ENCODE measurements at places on chromosomes 7 and 10.
A peak's percentile ranks its signal among the peaks of the same experiment; 100 is the strongest.

- no peak for DNase-seq
These were observed 91.9 kb downstream of the ZNF783 start for GRCh38 chr7:149353739-149354504.

- DNase-seq, result no peak
These were observed 120.3 kb downstream of the ANLN start for GRCh38 chr7:36509962-36510361.

- no peak for DNase-seq
These were observed 124.9 kb downstream of the SND1 start for GRCh38 chr7:127776776-127777386.

DNA sequence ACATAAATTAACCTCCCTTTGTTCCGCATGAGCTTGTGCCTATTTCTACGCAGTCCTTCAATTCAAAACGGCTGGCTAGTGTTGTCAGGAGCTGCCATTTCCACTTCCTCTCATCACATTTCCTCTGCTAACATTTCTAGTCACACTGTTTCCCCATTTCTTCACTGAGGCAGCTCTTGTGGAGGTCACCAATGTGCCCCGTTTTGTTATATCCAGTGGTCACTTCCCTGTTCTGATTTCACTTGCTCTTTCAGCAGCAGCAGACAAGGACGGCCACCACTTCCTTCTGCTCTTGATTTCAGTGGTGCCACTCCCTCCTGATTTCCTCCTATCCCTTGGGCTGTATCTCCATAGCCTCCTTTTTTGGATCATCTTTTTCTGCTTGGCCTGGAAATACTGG lies 64.8 kb upstream of the SEC61G start:
- peak; percentile 51 for DNase-seq

GRCh38 chr10:62308101-62308500 lies 39.5 kb upstream of the RTKN2 start:
- no peak for DNase-seq

DNA sequence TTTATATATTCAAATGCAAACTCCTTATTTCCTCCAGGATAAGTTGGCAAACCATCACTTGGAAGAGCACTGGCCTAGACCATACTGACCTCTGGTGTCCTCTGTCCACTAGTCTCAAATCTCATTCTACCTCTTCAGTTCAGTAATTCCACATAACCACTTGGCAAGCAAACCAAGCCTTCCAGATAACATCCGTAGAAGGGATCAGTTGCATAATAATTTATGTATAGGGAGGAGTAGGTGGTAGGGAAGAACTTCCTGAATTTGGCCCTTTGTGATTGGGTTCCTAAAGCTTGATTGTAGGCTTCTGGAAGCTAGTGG lies 55.0 kb downstream of the WAC start:
- DNase-seq, result no peak

GRCh38 chr10:129224065-129224464 lies 243.0 kb upstream of the MGMT start:
- no peak for DNase-seq

GRCh38 chr7:151507806-151508205 lies 11.9 kb downstream of the RHEB start:
- no peak for DNase-seq

- no peak for DNase-seq
These were observed 32.7 kb upstream of the NRCAM start for GRCh38 chr7:108488768-108489538.

DNA sequence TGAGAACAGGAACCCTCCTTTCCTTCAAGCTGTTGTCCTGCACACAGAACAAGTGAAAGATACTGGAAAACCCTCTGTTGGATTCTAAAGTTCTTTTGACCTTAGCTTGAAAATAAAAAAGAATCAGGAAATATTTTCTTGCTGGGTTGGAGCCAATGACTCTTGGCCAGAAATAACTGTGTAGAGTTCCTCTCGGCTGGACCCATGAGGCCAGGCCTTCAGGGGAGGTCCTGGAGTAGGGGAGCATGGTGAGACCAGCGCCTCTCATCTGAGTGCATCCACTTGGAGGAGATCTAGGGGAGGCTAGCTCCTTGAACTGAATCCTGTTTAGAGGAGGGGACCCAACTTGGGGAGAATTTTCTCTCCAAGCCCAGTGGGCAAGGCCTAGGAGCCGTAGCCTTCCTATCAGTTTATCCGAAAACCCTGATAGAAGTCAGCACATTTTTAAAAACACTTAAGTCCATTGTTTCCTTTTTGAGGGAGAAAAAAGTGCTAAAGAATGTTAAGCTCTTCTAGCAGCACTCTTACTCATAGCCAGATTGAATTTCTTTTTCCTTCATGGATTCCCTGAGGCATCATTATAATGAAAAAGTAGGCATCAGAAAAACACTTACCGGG lies 635.7 kb upstream of the ANKRD30A start:
- DNase-seq, result no peak

DNA sequence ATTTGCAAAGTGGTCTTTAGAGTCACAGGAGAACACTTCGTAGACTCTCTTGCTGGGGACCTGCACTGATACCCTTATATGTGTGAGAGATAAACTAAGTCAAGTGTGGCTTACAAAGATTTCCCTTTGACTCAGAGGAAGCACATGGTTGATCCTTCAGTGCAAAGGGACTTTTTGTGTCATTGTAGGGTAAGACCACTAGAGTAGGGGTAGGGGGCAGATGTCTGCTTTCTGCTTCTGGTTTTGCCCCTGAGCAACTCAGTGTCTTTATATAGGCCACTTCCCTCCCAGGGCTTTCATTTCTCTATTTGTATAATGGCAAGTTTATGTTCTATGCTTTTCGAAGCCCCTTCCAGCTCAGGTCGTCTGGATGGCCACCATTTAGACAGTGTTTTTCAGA lies 281.7 kb downstream of the SORCS3 start:
- DNase-seq, result no peak

DNA sequence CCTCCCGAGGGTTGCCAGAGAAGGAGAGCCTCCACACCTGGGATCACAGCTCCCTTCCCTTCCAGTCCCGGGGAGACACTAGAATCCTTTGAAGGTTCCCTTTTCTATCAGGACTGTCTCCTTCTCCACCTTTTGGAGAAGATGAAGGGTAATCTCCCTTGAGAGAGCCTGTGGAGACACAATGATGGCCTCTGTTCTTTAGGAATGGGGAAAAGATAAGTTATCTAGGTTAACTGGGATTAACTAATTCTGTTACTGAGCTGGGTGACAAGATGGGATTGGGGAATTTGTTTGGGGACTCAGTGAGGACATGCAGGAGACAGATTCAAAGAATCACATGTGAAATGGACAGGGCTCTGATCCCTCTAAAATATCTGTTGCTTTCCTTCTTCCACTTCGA lies 181.1 kb upstream of the BMPER start:
- no peak for DNase-seq

GRCh38 chr7:138756591-138757242 lies 41.1 kb upstream of the TMEM213 start:
- DNase-seq, result no peak

DNA sequence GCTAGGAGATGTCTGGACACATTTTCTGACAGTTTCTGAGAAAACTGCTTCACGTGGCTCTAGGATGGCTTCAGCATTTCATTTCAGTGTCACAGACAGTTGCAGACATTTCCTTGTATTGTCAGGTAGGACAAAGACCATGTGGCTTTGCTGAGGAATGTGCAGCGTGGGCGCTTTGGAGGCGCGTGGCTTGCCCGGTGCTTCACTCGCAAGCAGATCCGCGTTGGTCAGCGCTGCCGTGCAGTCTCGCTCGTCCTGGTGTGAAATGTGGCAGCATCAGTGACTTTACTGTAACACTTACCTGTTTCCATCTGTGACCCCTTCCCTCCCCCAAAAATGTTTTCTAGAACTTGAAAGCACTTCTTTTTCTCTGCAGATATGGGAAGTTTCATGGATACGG lies 340.5 kb downstream of the SDK1 start:
- no peak for DNase-seq

- no peak for DNase-seq
These were observed 45.0 kb downstream of the DENND2A start for GRCh38 chr7:140595468-140596092.

DNA sequence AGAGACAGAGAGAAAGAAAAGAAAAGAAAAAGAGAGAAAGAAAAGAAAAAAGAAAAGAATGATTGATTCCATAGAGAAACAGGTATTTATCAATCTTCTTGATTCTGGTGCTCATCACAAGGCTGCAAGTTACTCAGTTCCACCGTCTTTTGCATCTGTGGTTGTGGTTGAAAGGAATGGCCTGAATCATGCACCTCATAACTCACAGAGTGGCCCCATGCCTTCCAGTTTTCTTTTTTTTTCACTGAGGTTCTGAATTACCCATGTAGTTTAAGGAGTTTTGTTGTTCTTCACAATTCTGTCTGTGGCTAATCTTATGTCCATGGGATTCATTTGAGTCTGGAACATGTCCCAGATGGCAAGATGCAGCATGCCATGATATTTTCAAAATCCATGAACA lies 156.0 kb downstream of the ZNF33B start:
- DNase-seq, result no peak

DNA sequence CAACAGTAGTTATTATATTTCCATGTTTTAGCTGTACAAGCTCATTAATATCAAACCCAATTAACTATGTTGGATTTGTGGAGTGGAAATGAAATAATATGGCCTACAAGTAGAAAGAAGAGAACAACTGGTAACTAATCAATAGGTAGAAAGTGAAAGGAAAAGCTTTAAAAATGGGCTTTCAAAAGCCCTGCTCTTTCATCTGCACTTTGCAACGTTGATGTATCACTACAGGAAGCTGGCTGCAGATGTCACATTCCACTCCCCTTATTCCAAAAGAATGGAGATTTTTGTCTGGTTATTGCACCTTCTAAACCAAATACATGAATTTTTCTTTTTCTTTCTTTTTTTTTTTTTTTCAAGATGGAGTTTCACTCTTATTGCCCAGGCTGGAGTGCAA lies 11.7 kb upstream of the MKI67 start:
- DNase-seq, result no peak

DNA sequence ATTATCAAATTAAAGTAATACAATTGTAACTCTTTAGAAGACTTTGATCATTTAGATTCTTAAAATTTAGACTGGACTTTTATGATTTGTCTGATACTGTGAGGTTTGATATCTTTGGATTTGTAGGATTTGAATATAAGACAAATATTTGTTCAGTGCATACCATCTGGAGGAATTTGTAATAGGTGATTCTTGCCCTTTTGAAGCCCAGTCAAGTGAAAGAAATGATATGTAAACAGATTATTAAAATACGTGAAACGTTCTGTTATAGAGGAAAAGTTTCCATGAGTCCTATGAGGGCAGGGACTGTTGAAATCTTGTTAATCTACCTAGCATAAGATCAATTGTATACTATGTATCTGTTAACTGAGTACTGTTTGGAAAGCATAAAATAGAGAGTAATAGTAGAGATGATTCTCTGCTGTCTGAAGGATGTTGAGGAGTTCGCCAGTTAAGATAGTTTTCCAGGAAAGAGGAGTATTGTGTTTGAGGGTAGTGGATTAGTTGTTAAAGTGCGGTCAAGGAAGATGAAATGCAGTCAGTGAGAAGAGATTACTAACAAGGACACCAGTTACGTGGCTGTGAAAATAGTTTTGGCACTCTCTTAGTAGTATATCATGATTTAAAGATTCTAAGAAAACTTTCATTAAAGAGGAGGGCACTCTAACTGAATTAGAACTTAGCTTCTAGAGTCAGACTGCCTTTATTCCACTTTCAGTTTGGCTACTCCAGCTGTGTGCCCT lies 14.4 kb downstream of the PDCD4 start:
- DNase-seq, result no peak

- no peak for DNase-seq
These were observed 12.5 kb downstream of the CDC123 start for GRCh38 chr10:12208460-12208859.

GRCh38 chr10:132961420-132961786 lies 19.0 kb upstream of the CFAP46 start:
- DNase-seq, result no peak

- DNase-seq, result no peak
These were observed 77.9 kb downstream of the INSIG1 start for GRCh38 chr7:155375337-155376277.

- DNase-seq, result no peak
These were observed 8.0 kb upstream of the ZCCHC24 start for GRCh38 chr10:79453392-79453791.

DNA sequence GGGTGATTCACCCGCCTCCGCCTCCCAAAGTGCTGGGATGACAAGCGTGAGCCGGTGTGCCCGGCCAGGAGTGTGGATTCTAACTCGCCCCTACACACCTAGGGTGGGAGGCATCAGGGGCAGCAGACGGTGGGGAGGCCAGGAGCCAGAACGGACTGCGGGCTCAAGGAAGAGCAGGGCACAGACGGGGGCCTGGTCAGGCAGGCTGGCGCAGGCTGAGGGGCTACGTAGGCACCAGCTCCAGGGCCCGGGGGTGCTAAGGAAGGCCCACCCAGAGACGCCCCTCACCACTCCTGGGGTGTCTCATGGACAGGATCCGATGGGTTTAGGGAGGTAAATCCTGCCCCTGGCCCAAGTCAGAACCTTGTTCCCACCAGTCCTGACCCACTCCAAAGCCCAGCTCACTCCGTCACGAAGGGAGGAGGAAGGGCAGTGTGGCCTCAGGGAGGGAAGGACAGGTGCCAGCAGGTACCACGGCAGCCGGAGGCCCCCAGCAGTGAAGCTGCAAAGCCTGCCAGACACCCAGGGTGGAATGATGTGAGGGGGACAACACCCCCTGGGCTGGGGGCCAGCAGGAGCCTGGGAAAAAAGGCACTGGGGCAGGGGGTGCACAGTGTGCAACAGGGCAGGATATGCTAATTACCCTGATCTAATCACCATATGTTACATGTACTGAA lies 251.4 kb downstream of the MAD1L1 start:
- peak; percentile 24 for DNase-seq

- peak; percentile 20 for DNase-seq
These were observed 19.0 kb upstream of the TRIM56 start for GRCh38 chr7:101066141-101066832.
